ENCODE measurements at places on chromosomes 6 and 20.

DNA sequence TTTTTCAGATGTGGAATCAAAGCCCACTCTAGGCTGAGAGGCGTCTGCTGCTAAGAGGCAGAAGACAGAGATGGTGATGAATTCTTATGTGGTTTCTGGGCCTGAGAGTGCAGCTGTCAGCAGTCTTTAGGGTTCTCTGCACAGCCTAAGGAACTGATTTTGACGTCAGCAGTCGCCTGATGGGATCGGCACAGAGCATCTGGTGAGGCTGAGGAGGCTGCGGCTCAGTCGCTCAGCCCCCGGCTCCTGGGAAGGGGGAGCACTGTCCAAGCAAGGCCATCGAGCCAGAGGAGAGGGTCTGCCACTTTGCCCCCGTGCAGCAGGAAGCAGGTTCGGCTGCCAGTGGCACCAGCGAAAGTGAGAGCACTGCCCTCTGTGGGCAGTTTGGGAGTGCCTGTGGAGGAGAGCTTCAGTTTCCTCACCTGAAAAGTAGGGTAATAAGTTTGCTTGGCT, 92.5 kb downstream of the TCP11 start:
- DNase-seq, result no peak

GRCh38 chr20:32527052-32527446, 58.1 kb downstream of the NOL4L start:
- DNase-seq, result no peak

- no peak for DNase-seq
Measured at GRCh38 chr6:103677290-103677689, 1182.4 kb downstream of the HACE1 start.

DNA sequence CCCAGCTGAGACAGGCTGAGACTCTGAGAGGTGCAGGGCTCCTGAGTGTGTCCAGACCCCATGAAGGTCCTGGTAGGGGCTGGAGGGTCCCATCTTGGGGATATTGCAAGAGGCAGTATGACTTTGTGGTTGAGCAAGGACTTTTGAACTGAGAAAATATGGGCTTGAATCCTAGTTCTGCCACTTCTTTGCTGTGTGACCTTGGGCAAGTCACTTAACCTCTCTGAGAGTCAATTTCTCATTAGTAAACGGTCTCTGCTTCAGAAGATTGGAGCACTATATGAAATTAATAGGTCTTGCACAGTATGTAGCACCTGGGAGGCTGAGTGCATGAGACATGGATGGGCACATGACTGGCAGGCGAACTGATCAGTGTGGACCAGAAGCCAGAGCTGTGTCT, 42.7 kb downstream of the TFEB start:
- no peak for DNase-seq

- DNase-seq, result peak; percentile 98
Measured at GRCh38 chr20:23637282-23638221, at the start of gene CST3. TSS of gene CST3 (minus strand) at chr20:23637955. CDS start at chr20:23637862, 93 bp downstream.

DNA sequence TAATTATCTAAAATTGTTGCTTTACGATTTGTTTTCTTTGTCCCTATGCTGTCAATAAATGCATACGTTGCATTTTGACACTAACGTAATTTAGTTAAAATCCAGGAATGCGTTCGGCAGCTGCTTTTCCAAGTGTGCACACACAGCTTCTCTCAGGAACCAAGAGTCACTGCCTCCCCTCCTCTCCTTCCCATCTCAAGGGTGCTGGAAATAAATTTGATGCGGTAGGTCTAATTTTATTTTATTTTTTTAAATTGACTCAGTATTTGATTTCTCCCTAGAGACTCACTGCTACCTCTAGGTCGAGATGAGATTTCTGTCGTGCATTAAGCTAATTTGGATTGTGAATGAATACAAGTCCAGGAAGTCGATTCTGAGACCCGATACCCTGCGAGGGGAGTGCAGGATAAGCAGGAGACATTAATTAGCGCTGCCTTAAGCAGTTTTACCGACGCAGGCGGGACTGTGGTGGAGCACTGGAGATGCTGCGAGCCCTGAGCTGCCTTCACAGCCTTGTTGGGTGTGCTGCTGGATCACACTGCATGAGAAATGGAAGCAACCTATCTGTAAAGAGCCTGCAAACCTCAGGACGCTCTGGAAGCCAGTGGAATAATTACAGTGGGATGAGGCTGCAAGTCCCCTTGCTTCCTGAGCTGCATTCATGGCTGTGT, 381.2 kb downstream of the C6orf118 start:
- DNase-seq, result no peak

- DNase-seq, result no peak
Measured at GRCh38 chr6:117985916-117986315, 78.9 kb downstream of the SLC35F1 start.

GRCh38 chr20:57966620-57967019, 256.8 kb upstream of the PMEPA1 start:
- DNase-seq, result no peak

DNA sequence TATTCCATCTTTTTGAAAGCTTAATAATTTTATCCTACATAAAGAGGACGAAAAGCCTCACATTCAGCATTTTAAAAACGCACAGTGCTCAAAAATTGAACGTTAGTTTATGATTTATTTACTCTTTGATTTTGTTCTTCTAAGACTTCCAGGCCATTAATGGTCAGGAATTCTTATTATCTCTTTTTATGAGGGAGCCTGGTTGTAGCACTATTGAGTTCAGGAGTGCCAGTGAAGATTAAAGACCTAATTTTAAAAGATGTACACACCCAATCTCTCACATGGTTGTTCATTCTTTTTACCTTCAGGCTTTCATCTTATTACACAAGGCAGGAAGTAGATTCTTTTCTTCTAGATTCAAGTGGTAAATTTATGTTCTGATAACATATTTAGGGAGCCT, 68.6 kb downstream of the HDDC2 start:
- DNase-seq, result peak; percentile 0

DNA sequence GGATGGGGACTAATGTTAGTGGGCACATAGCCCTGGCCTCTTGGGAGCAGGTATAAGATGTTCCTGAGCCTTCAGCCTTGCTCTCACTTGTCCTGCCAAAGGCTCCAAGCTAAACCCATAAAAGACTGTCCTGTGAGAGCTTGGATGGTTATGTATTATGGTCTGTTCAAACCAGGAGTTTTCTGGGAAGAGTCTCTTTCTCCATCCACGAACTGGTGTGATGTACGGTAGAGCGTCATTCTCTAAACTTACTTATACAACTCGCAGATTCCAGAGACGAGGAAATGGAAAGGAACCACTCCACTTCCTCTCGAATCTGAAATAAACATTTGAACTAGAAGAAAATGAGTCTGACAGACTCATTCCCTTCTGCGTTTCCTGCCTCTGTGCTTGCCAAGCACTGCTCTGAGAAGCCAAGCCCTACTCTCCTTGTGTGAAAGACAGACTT, 5.3 kb downstream of the SOBP start:
- no peak for DNase-seq

DNA sequence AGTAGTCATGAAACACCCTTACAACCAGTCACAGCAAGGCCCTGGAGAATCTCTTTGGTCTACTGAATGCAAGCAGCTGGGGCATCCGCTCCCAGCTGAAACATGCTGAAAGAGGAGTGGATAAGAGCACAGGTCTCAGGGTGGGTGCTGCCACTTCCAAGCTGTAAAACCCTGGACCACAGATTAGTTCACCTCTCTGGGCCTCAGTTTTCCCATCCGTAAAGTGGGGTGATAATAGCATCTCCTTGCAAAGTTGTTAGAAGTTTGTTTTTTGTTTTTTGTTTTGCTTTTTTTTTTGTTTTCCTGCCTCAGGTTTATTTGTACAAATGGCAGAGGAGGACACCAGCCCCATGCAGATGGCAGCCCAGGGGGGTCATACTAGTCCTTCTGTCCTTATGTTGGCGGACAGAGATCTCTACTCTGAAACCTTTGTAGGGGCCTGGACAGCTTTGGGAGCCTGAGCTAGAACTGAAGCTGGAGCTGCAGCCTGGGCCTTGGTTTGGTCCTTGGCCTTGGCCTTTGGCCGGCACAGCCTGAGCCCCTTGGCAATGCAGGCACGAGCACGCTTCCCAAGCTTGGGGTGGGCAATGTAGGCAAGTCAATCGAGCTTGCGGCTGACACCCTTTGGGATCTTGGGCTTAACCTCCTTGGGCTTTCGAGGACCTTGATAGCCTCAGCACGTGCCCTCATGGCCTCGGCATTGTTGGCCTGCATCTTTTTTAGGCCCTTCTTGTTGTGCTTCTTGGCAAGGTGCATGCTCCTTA, 38.2 kb downstream of the MRPL14 start:
- DNase-seq, result no peak

DNA sequence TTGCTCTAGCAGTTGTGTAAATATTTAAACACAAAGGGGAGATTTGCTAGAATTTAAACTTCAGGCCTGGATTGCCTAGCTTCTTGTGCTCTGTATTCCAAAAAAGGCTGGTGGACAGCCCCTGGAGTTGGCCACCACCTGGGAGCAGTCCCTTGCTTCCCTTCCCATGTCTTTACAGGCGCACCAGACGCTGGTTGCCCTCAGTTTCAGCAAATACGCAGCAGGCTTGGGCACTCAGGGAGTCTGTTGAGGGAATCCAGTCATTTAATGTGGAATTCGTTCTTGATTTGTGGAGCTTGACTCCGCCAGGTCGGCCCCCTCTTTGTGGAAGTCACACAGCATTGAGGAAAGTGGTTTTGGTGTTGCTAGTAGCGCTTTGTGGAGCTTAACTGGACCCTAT, 156.8 kb downstream of the DTNBP1 start:
- DNase-seq, result no peak

DNA sequence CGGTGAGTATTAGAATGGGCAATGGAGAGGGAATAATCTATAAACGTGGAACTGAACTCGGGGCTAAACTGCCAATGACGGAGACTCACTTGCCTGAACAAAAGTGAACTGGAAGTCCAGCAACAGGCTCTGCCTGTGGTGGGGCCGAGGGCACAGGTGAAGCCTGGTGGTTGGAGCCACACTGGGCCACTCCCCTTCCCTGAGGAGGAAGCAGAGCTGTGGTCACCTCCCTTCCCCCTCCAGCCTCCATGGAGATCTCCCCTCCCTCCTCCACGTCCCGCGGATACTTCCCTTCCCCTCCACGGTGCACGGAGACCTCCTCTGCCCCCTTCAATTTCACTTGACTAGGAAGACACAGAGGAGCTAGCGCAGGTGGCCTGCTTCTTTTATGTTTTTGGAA, 14.7 kb upstream of the DSP start:
- no peak for DNase-seq

DNA sequence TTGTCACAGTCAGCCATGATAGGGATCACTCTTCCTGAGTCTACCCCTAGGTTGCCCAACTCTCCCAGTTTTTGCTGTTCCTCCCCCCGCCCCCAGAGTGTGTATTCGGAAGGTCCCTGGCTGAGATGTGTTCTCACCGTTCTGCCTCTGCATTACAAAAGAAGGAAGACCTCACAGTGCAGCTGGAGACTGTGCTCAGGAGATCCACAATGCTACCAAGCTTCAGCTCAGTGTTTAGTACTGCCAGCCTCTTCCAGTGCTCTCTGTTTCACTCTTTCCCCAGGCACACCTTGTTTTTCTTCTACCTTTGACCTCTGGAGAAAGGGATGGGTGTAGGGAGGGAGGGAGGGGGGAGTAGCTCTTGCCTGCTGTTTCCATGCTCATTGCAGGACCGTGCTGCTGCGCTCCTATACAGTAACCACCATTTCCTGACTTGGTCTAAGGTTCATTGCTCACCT, 13.4 kb upstream of the MOCS1 start:
- DNase-seq, result no peak

- no peak for DNase-seq
Measured at GRCh38 chr6:3913958-3914337, 64.8 kb downstream of the FAM50B start.

- peak; percentile 83 for DNase-seq
Measured at GRCh38 chr20:33423141-33423834, 20.3 kb downstream of the SNTA1 start.

DNA sequence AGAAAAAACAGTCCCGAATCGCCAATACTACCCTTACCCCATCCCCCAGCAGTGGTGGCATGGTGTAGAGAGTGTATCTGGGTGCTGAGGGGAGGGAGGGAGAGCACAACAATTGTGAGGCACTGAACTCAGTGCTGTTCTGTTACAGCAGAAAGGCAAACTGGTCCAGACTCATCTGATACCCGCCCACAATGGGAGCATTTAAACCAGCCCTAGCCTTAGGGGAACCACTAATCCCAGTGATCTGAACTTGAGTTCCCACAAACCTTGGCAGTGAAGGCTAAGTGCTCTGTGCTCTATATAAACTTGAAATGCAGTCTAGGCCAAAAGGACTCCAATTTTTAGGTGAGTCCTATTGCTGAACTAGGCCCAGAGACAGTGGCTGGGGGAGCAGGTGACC, 666.4 kb upstream of the PTCHD4 start:
- DNase-seq, result no peak

DNA sequence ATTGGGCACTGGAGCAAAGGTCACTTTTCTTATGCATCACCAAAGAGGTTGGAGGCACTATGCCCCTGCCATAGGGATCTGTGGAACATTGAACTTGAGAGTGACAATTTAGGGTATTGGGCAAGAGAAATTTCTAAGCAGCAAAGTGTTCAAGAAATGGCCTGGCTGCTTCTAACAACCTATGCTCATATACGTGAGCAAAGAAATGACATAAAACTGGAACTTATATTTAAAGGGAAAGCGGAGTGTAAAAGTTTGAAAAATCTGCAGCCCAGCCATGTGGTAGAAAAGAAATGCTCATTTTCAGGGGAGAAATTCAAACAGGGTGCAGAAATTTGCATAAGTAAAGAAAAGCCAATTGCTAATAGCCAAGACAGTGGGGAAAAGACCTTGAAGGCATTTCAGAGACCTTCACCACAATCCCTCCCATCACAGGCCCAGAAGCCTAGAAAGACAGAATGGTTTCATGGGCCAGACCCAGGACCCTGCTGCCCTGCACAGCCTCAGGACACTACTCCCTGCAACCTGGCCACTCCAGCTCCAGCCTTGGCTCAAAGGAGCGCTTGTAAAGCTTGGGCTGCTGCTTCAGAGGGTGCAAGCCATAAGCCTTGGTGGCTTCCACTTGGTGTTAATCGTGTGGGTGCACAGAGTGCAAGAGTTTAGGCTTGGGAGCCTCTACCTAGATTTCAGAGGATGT, 24.4 kb downstream of the NCR2 start:
- DNase-seq, result no peak

GRCh38 chr20:49166534-49167449, 21.3 kb downstream of the STAU1 start:
- no peak for DNase-seq

GRCh38 chr6:137811916-137812553, 55.0 kb upstream of the TNFAIP3 start:
- no peak for DNase-seq

DNA sequence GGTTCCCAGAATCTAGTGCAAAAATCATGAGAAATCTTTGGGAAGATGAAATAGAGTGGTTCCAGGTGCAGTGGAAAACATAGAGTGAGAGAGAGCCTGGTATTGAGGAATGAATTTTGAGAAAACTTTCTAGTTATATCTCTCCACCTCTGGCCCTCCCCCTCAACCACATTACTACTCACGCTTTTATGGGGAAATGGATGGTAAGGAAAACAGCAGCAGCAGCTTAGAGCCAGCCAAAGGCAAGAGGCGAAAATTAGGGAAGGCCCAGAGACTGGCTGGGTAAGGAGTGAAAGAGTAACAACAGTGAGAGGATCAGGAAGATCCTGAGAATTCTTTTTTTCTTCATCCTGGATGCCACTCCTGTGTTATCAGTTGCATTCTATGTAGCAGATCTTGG, 187.9 kb upstream of the ECI2 start:
- DNase-seq, result no peak

All from SW480 (cell line).